ENCODE measurements at places on chromosomes 16 and 17. TPM values are rescaled to one million over a fixed set of nuclear protein-coding genes. Genes with fewer than 3 reads are reported as not detected.

The PPP1R27 gene
- not detected for total RNA-seq

DNA sequence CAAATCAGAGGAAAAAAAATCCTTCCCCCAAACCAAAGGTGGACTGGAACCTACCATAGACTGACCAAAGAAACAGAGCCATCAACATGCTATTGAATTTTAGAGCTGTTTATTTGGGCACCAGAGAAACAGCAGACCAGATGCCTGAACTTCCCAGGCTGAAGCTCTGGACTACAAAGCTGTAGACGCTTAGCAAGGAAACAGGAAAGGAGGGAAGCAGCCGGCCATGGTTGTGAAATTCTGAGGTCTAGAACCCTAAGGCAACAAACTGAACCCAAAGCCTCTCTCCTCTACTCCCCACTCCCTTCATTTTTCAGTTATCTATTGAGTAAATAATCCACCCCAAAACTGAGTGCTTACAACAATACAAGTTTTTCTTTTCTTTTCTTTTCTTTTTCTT, 45.4 kb upstream of the MEIOC start:
- H3K27me3 ChIP-seq = no peaks in the 10 kb centered on the region
- H3K36me3 ChIP-seq = no peaks in the 10 kb centered on the region
- H3K27ac ChIP-seq = no peak overlapping the region

DNA sequence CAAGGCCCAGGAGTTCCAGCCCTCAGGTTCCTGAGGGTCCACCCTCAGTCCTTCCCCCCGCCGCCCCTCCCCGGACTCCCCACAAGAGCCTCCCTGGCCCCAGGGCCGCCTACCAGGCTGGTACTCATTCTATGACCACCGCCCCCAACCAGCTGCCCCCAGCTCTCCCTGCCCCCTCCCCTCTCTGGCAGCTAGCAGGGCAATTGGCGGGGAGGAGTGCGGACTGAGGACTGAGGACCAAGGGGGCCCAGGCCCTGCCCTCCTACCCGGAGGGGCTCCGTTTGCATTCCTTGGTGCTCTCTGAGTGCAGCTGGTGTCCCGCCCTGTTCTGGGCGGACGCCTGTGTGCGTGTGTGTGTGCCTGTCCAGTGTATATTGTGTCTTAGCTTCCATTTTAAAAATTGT, 19.1 kb downstream of the UNC13D start:
- no peak overlapping the region for H3K27ac ChIP-seq
- H3K4me1 ChIP-seq = peaks cover 17% of the 10 kb centered on the region
- H3K4me3 ChIP-seq = no peak overlapping the region
- H3K36me3 ChIP-seq = no peaks in the 10 kb centered on the region
- no peak for DNase-seq
- no peaks in the 10 kb centered on the region for H3K27me3 ChIP-seq

DNA sequence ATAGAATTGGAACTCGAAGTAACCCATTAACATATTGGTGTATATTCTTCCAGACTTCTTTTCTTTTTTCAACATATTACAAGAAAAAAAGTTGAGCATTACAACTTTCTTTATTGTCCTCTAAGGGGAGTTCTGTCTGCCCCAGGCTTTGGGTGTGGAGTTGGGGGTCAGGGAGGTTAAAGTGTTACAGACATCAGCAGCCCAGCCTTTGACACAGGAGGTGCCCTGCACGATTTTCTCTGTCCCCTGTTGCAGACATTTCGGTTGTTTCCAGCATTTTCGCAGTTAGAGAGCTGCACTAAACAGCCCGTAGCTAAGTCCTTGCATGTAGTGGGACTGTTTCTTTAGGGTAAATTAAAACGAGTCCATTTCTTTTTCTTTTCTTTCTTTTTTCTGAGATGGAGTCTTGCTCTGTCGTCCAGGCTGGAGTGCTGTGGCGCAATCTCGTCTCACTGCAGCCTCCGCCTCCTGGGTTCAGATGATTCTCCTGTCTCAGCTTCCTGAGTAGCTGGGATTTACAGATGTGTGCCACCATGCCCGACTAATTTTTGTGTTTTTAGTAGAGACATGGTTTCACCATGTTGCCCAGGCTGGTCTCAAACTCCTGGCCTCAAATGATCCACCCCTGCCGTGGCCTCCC, 13.4 kb upstream of the ADCY7 start:
- peaks cover 11% of the 10 kb centered on the region for H3K4me1 ChIP-seq
- no peak overlapping the region for H3K27ac ChIP-seq
- no peak for DNase-seq
- no peaks in the 10 kb centered on the region for H3K36me3 ChIP-seq
- no peaks in the 10 kb centered on the region for H3K27me3 ChIP-seq
- no peak overlapping the region for H3K4me3 ChIP-seq

The CBLN1 gene
- 13.4 TPM for total RNA-seq

Data from GM23338 (cell line).